ENCODE measurements at places on chromosomes 7 and 10.

- H3K36me3 ChIP-seq = no peaks in the 10 kb centered on the region
- no peak overlapping the region for H3K27ac ChIP-seq
- peaks cover 11% of the 10 kb centered on the region for H3K4me1 ChIP-seq
Measured at GRCh38 chr7:148394582-148394981, 196.0 kb upstream of the C7orf33 start.

GRCh38 chr7:113087071-113087998, 708 bp upstream of the GPR85 start:
- H3K27me3 ChIP-seq = peaks cover 8% of the 10 kb centered on the region
- H3K4me3 ChIP-seq = peak overlapping the region; percentile 60

DNA sequence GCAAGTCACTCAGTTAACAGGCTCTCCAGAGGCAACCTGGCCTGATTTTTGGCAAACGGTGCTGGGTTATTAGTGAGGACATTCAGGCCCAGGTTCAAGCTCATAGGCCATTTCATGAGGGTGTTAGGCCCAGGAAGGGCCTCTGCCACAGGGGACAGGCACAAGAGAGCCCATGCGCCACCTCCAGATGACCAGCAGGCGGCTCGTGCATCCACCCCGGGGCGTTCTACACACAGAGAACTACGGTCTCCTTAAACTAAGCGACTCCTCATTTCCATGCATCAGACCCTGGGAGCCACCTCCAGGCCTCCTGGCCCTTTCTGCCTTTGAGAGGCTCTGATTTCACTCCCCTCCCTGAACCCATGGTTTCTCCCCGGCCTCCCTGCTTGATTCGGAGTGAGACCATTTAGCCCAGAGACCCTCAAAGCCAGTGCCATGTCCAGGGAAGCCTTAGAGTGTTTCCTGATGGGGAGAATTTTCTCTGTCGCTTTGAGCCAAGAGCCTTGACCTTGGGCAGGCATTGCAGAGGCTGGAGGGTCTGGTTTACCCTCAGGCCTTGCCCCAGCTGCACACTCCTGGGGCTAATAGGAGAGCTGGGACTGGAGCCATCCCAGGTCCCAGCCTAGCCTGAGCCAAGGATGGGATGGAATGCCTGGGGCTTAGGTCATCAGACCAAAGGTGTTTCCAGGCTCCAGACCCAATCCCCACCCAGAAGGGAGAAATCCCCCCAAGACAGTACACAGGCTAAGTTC, 188.0 kb downstream of the GRID1 start:
- H3K4me3 ChIP-seq = no peak overlapping the region
- no peaks in the 10 kb centered on the region for H3K4me1 ChIP-seq
- no peak for DNase-seq
- H3K27ac ChIP-seq = no peak overlapping the region
- peaks cover 3% of the 10 kb centered on the region for H3K27me3 ChIP-seq
- no peaks in the 10 kb centered on the region for H3K36me3 ChIP-seq

GRCh38 chr7:155869784-155870076, 57.5 kb upstream of the SHH start:
- no peaks in the 10 kb centered on the region for H3K4me1 ChIP-seq
- H3K27ac ChIP-seq = no peak overlapping the region
- H3K27me3 ChIP-seq = peaks cover 8% of the 10 kb centered on the region
- DNase-seq = no peak
- no peaks in the 10 kb centered on the region for H3K36me3 ChIP-seq

DNA sequence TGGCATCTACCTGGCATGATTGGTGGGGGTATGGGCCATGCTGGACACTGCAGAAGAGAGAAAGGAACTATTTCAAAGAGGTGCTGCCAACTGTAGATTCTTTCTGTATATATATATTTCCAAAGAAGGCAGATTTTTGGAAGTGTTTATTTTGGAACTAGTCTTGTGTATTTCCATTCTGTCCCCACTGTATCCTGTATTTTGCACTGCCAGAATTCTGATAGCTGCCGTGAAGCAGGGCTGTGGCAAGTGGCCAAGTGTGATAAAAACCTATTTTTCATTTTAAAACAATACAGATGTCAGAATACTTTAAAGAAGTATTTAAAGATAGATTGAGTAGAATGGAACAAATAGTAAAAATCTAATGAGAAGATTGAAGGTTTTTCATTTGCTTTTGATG, 17.1 kb downstream of the MCU start:
- DNase-seq = no peak
- H3K4me3 ChIP-seq = no peak overlapping the region
- peaks cover 31% of the 10 kb centered on the region for H3K4me1 ChIP-seq
- peak overlapping the region; percentile 25 for H3K27ac ChIP-seq
- H3K36me3 ChIP-seq = peaks cover 6% of the 10 kb centered on the region
- no peaks in the 10 kb centered on the region for H3K27me3 ChIP-seq

DNA sequence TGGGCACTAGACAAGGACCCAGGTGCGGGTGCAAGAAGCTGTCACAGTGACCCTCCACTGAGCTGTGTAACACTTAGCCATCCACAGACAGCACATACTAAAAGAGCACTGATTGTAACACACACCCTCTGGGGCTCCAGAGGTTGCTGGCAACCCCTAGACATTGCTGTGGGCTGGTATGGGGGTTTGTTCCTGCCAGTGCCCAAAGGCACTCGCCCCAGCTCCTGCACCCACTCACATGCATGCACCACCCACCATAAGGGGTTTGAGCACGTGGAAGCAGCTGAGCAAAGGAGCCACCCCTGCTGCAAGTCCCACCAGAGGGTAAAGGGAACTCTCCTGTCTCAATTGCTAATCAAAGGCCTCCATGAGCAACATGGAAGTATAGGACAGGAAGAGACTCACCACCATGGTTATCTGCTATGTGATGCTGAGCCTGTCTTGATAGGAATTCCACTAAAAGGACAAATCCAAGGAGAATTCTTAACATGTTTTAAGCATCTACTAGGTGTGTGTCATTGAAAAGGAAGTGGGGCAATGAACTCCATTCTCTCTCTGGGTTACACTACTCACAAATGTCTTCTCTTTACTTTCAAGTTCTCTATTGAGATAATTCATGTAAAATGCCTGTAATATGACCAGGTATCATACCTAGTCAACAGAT, 103.1 kb downstream of the GFRA1 start:
- H3K27me3 ChIP-seq = peaks cover 4% of the 10 kb centered on the region
- H3K36me3 ChIP-seq = peaks cover 4% of the 10 kb centered on the region
- DNase-seq = no peak
- no peak overlapping the region for H3K27ac ChIP-seq

DNA sequence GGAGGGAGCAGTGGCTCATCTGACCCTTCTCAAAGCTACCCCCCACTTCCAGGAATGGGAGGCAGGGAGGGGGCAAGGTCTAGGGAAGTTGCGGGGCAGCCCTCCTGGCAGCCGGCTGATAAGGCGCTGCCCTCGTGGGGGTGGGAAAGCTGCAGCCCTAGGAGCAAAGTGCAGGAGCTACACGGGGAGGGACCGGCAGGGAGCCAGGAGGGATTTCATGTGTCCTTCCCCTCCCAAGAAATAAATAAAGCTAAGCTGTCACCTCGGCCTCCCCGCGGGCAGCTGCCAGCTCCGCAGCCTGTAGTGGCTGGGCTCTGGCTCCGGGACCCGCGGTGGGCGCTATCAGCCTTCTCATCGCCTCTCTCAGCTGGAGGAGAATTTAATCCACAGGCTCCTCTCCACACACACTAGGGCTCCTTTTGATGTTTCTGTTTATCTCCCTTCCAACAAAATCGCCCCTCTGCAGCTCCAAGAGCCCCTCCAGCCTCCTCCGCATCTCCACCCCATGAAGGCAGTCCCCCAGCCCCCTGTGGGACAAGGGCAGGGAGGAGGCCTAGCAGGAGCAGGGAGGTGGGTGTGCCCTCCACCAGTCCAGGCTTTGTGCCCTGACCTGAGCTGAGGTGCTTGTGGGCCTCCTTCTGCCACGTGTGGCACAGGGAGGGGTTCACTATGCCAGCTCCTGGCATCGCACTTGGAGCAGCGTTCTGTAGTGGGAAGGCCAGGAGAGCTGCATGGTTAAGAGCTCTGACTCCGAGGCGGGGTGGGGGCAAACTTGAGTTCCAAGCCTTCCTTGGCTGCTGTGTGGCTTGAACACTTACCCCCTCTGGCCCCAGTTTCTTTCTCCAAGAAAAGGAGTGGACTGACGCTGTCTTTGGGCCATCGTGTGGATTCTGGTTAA, 80.5 kb downstream of the C10orf105 start:
- peaks cover 24% of the 10 kb centered on the region for H3K4me1 ChIP-seq
- no peak overlapping the region for H3K4me3 ChIP-seq
- peaks cover 20% of the 10 kb centered on the region for H3K27me3 ChIP-seq
- no peak overlapping the region for H3K27ac ChIP-seq

DNA sequence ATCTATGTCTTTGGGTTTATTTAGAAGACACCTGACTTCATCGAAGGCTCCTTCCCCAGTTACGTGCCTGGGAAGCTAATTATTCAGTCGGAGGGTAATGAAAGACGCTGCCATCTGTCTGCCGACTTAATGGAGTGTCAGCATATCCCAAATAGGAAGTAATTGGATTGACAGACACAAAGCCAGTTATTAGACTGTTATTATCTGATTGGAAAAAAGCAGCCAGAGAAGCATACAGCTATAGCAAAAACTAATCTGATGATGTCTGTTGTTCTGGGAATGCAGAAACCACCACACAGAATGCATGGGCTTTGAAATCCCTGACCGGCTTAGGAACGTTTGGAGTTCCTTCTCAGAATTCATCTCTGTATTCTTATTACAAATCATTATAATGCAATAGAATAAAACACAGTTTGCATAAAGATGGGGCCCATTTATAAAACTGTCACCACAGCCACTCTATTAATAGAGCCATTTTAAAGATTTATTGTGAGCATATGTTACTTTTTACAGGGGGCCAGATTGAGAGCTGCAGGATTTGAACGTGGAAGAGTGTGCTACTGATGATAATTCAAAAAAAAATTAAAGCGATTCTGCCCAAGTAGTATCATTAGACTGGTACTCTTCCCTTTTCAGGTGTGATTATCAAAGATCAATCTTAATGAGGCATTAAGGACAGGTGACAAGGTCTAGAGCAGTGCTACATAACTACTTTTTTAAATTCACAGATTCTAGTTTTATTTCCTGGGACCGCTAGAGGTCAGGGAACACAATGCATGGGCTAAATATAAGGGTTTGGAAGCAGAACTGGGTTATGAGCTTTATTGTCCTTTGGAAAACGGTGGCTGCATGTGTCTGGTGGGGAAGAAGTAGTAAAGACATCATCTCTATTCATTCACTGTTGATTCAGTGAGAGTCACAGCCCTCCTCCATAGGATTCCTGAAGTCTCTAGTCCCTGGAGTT, 330.1 kb upstream of the LRGUK start:
- DNase-seq = no peak
- H3K27me3 ChIP-seq = no peaks in the 10 kb centered on the region
- H3K36me3 ChIP-seq = no peaks in the 10 kb centered on the region
- no peaks in the 10 kb centered on the region for H3K4me1 ChIP-seq

- H3K4me1 ChIP-seq = peaks cover 7% of the 10 kb centered on the region
- peak overlapping the region; percentile 50 for H3K27ac ChIP-seq
- peaks cover 55% of the 10 kb centered on the region for H3K36me3 ChIP-seq
Measured at GRCh38 chr7:100064162-100064561, 14.6 kb downstream of the ZSCAN21 start.

DNA sequence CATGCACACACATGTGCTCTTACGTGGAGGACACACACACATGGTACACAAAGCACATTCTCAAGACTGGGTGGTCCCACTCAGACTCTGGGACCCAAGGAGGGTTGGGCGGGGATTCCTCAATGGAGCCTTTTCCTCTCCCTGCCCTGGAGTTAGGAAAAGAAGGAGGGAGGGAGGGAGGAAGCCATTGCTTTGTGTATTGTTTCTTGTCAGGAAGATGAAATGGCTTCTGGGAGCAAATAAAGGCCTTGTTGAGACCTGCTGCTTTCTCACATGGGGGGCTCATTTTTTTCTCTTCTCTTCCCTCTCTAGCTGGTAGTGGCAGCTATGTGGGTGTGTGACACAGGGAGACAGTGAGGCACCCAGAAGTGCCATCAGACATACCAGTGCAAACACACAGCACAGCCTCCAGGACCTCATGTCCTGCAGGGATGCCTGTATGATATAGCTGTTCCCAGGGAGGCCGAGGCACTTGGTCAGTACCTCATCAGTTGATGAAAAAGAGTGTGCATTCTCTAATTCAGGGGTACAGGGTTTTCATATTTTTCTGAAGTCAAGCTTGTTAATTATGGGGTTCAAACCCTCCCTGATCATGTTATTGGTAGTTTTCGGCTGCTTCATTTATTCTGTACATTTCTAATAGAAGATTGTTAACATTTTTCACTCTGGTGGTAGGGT, 5.7 kb downstream of the AQP1 start:
- H3K27ac ChIP-seq = no peak overlapping the region
- peaks cover 33% of the 10 kb centered on the region for H3K4me1 ChIP-seq
- H3K4me3 ChIP-seq = peak overlapping the region; percentile 7
- no peak for DNase-seq

DNA sequence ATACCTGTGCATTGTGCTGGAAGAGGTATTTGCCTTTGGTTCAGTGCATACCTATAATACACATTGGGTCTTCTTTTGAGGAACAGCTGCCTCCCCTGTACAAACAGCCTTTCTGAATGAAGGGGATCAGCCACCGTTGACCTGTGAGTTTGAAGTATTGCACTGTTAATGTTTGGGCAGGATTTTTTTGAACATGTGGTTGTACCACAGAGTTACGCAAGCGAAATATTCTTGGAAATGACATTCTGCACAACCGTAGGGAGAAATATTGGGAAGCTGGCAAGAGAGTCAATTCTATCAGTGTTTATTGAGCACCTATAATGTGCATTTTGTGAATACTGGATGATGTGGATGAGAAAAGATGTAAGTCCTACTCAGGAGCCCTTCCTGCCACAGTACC, 270.6 kb downstream of the AUTS2 start:
- H3K4me1 ChIP-seq = peaks cover 49% of the 10 kb centered on the region
- H3K27me3 ChIP-seq = no peaks in the 10 kb centered on the region
- H3K36me3 ChIP-seq = no peaks in the 10 kb centered on the region
- H3K4me3 ChIP-seq = no peak overlapping the region

DNA sequence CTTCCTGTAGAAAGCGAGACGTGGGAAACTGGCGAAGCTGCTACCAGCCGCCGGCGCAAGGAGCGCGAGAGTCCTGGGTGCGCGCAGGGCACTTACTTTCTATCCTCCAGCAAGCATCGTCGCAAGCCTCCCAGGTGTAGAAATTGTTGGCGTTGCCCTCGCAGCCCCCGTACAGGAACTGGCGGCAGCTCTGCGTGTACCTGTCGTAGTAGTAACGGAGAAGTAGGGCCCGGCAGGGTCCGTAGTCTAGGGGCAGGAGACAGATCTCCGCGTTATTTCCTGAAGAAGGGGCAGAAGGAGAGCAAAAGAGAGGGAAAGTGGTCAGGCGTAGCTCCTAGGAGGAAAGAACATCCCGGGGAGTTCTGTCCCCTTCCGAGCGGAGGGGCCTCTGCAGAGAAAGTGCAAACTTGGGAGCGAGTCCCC, 501 bp downstream of the TFPI2 start:
- H3K27me3 ChIP-seq = peaks cover 67% of the 10 kb centered on the region
- H3K27ac ChIP-seq = peak overlapping the region; percentile 50
- no peaks in the 10 kb centered on the region for H3K36me3 ChIP-seq
- DNase-seq = no peak
- H3K4me1 ChIP-seq = peaks cover 10% of the 10 kb centered on the region

GRCh38 chr7:50214771-50215170, 89.7 kb upstream of the IKZF1 start:
- peaks cover 3% of the 10 kb centered on the region for H3K4me1 ChIP-seq
- H3K4me3 ChIP-seq = no peak overlapping the region
- no peak overlapping the region for H3K27ac ChIP-seq
- H3K36me3 ChIP-seq = no peaks in the 10 kb centered on the region

- peaks cover 7% of the 10 kb centered on the region for H3K4me1 ChIP-seq
- no peaks in the 10 kb centered on the region for H3K36me3 ChIP-seq
- H3K27me3 ChIP-seq = peaks cover 49% of the 10 kb centered on the region
Measured at GRCh38 chr7:115475761-115476385, 554.0 kb downstream of the MDFIC start.

GRCh38 chr7:147798001-147798400, 792.6 kb upstream of the C7orf33 start:
- H3K27me3 ChIP-seq = no peaks in the 10 kb centered on the region
- no peaks in the 10 kb centered on the region for H3K4me1 ChIP-seq
- no peaks in the 10 kb centered on the region for H3K36me3 ChIP-seq
- H3K4me3 ChIP-seq = no peak overlapping the region
- H3K27ac ChIP-seq = no peak overlapping the region
